ENCODE measurements at places on chromosomes 4 and X.
A peak's percentile ranks its signal among the peaks of the same experiment; 100 is the strongest.

GRCh38 chrX:22999696-23000223 is at the start of gene DDX53:
TSS of gene DDX53 (plus strand) at chrX:22999960. CDS start at chrX:23000058, 98 bp downstream.
- no peak for DNase-seq

DNA sequence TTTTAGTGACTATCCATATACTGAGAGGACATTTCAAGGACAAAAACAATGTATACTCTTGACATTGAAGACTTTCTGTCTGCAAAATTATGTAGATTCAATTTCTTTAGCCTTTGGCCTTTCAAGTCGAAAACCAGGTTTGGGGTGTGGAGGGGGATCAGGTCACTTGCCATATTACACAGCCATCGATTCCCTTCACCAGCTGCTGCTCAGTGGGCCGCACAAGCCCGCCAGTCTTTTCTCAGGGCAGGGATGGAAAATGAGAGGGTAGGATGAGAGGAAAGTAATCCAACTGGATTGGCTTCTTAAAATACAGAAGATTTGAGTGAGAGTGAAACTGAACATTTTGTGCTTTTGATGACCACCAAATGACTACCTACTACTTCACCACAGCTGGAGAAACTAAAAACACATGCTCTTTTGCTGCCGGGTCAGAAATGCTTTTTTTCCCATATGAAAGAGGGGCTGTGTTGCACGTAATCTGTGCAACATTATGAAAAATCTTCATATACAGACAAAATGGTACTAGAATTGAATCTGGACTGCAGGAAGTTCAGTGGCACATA is 51.4 kb downstream of the FHL1 start:
- DNase-seq, result no peak

- DNase-seq, result peak; percentile 16
These were observed 448.9 kb downstream of the FSTL5 start for GRCh38 chr4:161714931-161715330.

DNA sequence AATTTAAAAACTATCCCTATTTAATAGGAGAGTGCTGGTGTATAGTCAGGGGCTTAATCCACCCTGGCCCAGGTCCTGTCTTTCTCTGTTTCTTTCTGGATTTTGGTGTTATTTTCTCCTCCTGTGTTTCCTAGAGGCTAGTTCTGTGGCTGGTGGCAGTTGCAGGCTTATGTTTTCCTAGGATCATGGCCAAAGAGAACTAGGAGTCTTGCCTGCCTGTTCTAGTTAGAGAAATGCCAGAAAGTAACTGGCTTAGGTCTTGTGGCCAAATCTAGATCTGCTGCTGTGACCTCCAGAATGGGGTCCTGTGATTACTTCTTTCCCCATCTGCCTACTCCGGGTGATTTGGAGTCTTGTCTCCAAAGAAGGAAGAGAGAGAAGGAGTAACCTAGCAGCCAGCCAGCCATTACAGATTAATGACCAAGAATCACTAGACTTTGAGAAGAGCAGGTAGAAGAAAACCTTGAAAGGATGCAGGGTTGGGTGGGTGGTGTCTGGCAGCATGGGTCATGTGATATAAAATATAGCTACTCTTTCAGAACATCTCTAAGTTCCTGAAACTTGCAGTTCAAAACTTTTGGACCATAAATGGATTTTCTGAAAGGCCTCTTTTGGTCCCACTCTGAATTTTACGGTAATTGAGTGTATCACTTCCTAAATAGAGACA is 117.9 kb downstream of the STIM2 start:
- no peak for DNase-seq

Data from forelimb muscle (tissue), 1 donor.